Activated CD4-positive, alpha-beta T cell treated with anti-CD3 and anti-CD28 coated beads for 48 hours (primary cell): ENCODE measurements at places on chromosomes 3 and 15.

DNA sequence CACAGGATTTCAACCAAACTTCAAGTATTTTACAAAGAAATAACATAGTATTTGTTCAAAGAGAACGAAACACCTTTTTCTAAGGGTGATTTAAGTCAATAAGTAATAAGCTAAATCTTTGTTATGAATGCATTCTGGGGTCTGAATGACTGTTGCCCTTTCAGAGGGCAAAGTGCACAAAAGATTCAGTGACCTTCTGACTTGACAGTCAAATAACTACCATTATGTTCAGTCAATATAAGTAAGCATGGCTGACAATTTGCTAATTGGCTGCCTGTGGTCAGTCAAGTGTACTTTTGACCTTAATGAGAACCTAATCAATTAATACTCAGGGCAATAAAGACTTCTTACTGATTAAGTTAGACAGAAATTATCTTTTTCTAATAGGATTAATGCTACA lies 133.1 kb upstream of the NANOGP8 start:
- no peak for DNase-seq

DNA sequence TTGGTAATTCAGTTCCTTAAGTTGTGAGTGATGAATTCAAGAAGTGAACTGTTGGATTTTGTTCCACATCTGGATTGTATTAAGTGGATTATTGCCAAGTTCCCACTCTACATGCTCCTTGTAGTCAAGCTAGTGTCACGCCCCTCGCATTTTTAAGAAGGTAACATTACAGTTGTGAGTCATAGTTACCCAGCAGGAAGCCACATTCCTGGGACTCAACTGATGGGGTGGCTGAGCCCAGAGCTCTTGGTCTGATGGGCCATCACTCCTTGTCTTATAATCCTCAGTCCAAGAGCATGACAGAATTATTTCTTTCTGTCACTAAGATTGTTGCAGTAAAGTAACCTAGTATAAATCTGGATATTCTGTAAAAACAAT lies 102.7 kb downstream of the PTPRG start:
- no peak for DNase-seq

GRCh38 chr3:41288785-41289184 lies 89.5 kb downstream of the CTNNB1 start:
- DNase-seq = no peak

- DNase-seq = no peak
Measured at GRCh38 chr3:59920822-59921221, 871.0 kb upstream of the CFAP20DC start.

GRCh38 chr3:54905261-54905888 lies 22.5 kb downstream of the LRTM1 start:
- DNase-seq = no peak

DNA sequence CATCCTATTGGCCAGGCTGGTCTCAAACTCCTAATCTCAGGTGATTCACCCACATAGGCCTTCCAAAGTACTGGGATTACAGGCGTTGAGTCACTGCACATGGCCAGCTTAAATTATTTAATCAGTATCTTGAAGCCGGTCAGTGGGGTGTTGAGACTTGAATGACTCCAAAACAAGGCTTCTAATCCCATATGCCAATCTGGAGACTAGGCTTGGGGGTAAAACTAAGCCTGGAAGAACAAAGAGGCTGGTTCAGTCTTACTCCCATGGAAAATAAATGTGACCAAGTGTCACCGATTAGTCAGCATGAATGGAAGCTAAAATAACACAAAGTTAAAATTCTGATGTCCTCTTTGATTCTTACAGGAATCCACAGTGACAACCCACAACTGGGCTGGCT lies 509.1 kb downstream of the FOXP1 start:
- DNase-seq = no peak

GRCh38 chr3:50627407-50628051 lies 10.6 kb downstream of the MAPKAPK3 start:
- peak; percentile 54 for DNase-seq

DNA sequence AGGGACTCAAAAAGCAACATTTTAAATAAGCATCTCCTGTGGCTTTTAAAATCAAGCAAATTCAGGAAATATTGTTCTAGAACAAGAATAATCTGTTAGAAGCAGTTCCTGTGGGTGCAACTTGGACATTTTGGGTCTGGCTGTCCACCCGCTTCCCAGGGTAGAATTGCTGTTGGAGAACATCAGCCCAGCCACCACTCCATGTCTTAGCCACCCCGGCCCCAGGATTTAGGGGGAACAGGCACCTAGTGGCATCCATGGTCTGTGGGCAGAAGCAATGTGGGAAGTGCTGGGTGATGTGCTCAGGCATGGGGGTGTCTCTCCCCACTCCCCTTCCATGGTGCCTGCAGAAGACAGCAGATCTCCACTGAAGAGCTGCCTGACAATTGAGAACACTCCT lies 162.6 kb downstream of the KLF13 start:
- DNase-seq = no peak

DNA sequence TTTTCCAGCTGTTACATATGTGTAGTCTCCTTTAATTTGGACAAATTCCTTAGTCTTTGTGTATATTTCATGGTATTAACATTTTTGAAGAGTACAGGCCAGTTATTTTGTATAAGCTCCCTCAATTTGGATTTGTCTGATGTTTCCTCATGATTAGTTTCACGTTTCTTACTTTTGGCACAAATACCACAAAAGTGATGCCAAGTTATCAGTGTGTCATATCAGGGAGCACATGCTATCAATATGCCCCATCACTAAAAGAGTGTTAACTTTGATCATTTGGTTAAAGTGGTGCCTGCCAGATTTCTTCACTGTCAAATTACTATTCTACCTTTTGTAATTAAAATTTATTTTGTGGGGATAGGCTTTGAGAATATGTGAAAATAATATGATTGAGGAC lies 14.6 kb downstream of the PCNP start:
- no peak for DNase-seq

DNA sequence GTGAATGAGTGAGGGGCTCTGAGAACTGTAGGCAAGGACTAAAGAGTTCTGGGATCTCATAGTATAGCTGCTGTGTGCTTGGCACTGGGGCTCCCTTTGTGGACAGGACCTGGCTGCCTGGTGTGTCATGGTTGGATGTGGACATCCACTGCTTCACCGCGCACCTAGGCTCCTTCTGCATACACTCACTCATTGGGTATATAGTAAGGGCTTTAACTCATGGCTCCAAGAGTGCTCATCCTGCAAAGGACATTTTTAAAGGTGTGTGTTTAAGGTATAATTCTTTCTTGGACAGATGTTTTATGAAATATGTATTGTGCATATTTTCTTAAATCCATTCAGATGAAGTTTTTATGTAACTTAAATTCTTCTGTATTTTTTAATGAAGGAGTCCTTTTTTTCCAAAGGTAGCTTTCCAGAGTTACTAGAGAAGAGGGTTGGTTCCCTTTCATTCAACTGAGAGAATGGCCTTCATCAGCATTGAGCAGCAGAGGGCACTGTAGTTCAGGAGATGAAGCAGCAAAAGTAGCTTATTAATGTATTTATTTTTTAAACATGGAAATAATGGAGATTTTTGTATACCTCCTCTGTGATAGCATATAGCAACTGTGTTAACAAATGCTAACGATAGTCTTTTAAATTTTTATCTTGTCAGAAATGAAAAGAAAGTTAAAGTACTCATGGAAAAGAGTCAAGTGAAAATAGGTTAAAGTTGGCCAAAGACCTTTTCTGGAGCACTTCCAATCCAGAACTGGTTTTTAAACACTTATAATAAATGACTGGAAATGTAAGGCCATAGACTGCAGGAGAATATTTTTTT lies 25.2 kb downstream of the OXNAD1 start:
- peak; percentile 60 for DNase-seq

DNA sequence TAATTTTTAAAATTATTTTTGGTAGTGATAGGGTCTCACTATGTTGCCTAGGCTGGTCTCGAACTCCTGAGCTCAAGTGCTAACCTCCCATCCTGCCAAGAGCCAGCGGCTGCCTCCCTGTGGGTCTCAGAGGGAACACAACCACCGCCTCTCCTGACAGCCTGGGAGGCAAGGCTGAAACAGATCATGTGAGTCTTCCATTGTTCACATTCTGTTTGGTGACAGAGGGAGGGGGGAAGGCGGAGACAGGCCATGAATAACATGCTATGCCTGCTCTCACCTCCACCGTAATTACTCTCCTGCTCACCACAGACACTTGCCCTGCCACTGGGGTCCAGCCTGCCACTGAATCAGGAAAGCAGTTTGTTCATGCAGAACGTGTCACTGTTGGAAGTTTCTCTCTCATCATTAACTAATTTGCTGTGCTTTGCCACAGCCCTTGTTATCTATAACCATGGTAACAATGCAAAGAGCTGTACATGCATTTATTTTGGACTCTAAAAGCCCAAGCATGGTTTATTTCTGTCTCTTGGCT lies 78.4 kb upstream of the RASGRF1 start:
- DNase-seq = no peak

- no peak for DNase-seq
Measured at GRCh38 chr3:53780171-53780570, 66.0 kb downstream of the CHDH start.

DNA sequence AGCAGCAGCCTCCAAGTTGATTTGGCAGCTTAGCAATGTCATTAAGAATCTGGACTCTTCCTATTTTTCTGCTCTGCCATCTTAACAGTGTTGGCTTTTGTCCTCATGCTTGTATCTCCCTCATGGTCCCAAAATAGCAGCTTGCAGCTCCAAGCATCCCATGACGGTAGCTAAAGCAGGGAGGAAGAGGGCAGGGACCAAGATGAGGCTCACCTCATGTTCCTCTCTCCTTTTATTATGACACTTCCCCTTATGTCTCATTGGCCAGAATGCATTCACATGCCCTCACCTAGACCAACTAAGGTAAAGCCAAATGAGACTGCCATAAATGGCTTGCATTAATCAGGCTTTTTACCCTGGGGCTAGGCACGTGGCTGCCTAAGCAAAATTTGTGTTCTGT lies 382.4 kb downstream of the SHQ1 start:
- DNase-seq = no peak

- DNase-seq = no peak
Measured at GRCh38 chr3:21059404-21059803, 691.6 kb downstream of the ZNF385D start.

- no peak for DNase-seq
Measured at GRCh38 chr15:26443321-26443720, 329.5 kb downstream of the GABRB3 start.

GRCh38 chr3:81886081-81886480 lies 124.6 kb upstream of the GBE1 start:
- DNase-seq = no peak

- no peak for DNase-seq
Measured at GRCh38 chr15:72160696-72161245, 36.8 kb downstream of the GRAMD2A start.

DNA sequence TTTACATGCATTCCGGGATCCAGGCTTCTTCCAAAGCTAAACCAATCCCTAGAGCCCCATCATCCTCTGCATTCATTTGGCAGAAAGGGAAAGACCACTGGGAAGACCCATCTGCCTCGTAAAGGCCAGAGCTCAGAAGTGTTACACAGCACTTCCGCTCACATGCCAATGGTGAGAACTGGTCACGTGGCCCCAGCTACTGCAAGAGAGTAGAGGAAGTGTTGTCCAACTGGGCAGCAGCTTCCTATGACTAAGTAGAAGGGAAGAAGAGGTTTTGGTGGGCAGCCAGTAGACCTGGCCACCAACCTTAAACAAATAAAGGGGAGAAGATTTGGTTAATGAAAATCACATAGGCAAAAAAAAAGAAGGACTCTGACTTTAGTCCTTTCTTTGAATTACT lies 74.4 kb upstream of the PPP2R3A start:
- DNase-seq = no peak

DNA sequence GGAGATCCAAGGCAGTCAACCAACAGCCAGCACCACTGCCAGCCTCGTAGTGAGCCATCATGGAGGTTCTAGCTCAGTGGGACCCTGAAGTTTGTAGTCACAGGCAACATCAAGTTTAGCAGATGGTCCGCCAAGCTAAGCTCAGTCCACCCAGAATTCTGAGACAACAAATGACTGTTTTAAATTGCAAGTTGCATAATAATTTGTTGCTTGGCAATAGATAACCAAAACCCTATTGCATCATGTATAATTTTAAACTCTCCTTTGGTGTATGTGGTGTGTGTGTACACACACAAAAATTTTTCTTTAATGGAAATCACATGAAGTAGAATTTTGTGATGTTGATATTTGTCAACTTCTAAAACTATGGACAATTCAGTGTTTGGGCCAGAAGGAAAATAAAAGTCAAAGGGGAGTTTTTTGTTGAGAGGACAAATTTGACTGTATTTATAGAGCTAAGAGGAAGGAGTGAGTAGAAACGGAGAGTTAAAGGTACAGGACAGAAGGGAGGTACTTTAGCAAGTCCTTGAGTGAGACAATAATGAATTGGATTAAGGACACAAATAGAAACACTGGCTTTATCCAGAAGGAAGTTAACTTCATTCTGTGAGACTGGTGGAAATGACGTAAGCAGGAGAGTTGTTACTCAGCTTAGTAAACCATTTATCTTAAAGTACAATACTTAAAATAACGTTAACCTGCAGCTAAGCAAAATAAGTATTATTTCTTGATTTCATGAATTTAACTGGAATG lies 83.6 kb downstream of the NCEH1 start:
- DNase-seq = no peak

GRCh38 chr3:21995079-21995607 lies 244.1 kb upstream of the ZNF385D start:
- DNase-seq = no peak

- no peak for DNase-seq
Measured at GRCh38 chr15:45391746-45392583, 13.6 kb upstream of the GATM start.

DNA sequence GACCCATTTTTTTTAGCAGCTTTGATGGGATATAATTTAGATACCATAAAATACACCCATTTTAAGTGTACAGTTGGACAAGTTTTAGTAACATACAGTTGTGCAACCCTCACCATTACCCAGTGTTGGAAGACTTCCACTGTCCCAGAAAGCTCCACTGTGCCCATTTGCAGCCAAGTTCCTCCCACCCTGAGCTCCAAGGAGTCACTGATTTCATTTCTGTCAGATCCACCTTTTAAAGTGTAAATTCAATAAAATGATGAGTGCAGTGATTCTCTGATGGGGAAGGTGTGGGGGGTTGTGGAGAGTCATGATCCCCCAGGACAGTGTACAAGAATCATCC lies 93.2 kb upstream of the IGF1R start:
- no peak for DNase-seq

DNA sequence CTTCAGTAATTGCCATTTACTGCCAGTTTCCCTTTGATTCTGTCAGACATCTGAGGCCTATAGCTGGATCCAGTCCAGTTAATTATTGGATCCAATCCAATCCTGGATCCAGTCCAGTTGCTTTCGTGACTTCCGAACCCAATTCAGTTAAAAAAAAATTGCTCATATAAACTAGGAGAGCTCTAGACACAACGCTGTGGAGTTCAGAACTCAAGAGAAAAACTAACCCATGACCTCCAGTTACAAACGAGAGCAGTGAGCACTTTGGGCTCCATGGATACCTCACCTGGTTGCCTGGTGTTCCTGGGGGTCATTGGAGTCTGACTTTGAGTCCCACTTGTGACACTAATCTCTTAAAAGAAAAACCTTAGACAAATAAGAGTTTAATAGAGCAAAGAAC lies 269.8 kb downstream of the THSD4 start:
- DNase-seq = no peak

GRCh38 chr3:194069421-194070219 lies 66.3 kb upstream of the HES1 start:
- no peak for DNase-seq
